ENCODE measurements at places on chromosomes 5 and 9.

- no peak for DNase-seq
Measured at GRCh38 chr9:121286973-121287741, 19.2 kb downstream of the GSN start.

GRCh38 chr9:118003240-118003639 lies 299.0 kb downstream of the TLR4 start:
- DNase-seq, result no peak

DNA sequence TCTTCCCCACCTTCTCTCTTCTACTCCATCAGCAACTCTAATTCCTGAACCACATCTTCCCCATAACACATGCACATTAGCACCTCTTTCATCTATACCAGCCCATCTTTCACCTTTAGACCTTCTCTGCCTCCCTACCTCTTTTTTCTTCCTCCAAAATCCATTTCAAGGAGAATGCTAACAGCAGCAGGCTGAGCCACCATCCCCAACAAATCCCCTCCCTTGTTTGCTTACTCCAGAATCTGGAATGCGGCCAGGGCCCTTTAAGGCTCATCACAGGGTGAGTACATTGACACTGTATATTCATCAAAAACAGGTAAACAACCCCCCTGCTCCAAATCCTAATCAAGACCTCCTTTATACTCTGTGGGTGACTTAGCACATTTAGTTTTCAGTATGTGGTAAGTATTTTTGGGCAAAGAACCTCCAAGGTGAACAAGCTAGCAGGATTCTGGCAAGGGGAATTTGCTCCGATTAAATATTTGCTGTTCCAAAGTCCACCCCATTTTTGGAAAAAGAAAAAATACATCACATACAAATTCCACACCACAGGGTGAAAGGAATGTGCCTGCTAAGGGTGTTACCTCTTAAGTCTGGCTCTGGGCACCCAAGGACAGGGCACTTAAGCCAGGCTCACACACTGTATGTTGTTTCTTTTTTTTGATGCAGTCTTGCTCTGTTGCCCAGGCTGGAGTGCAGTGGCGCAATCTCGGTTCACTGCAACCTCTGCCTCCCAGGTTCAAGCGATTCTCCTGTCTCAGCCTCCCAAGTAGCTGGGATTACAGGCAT lies 71.4 kb downstream of the SERINC5 start:
- DNase-seq, result no peak

DNA sequence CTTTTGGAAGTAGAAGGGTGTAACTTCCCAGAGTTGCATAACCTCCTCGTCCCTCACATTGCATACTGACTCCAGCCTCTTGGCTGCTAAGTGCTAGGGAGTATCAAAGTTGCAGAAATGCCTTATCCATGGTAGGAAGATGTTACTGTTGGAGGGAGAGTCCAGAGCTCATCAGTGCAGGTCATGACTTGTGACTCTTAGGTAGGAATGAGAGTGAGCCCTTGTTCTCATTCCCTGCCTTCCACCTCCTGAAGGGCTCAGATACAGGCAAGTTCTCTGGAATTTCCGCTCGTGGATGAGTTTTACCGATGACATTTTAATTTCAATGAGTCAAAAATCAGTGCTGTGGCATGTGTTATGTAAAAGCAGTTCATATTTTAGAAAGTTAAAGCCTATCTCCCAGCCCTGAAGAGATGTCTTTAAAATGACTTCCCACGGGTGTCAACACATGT lies 17.0 kb downstream of the IRX1 start:
- DNase-seq, result no peak

- DNase-seq, result peak; percentile 84
Measured at GRCh38 chr9:98118640-98119601, at the start of gene TRIM14. TRIM14 (minus strand) TSS chr9:98119222; CDS start chr9:98119188, 34 bp downstream.

DNA sequence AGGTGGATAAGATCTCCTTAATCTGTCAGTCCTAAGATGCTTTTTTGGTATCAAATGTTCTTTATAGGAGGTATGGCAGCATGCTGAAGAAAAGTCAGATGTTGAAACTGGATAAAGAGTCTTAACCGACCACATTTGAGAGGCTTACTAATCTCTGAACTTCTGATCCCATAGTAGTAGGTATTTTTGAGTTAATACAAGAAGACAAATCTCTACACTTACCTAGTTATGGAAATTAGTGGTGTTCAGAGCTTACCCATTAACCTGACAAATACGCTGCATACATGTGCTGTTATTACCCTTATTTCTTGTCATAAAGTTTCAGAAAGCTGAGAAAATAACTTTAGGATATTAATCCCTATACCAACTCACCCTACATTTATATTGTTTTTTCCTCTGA lies 83.0 kb downstream of the ISL1 start:
- no peak for DNase-seq

- no peak for DNase-seq
Measured at GRCh38 chr9:123067136-123067535, 33.7 kb downstream of the GPR21 start.

DNA sequence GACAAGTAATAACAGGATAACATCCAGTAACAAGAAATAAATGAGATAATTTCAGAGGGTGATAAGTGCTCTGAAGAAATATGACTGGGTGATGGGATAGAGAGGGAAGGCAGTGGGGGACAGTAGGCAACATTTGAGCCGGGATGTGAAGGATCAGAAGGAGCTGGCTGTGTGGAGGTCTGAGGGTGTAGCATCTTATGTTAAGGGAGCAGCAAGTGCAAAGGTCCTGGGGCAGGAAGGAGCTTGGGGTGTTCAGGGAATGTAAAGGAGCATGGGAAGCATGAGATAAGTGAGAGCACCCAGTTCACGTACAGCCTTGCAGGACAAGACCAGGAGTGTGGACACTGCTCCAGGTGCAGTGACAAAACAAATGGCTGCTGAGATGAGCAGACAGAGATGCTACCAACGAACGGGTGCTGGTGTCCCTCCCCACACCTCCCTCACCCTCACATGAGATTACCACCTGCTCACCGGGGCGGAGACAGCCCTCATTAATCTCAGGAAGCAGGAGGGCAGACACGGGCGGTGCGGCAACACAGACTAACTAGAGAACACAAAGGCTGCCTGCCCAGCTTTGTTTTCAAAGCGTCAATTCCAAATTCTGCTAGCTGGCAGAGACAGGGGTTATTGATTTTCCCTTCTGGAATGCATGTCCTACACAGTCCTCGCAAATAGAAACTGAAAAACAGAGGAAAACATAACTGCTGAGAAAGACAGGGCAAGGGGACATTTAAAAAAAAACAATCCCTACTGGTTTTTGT lies 298.1 kb upstream of the PANK3 start:
- DNase-seq, result no peak

GRCh38 chr5:145739843-145740242 lies 95.3 kb downstream of the PRELID2 start:
- no peak for DNase-seq

- no peak for DNase-seq
Measured at GRCh38 chr5:73230264-73231245, 57.6 kb downstream of the TMEM174 start.

DNA sequence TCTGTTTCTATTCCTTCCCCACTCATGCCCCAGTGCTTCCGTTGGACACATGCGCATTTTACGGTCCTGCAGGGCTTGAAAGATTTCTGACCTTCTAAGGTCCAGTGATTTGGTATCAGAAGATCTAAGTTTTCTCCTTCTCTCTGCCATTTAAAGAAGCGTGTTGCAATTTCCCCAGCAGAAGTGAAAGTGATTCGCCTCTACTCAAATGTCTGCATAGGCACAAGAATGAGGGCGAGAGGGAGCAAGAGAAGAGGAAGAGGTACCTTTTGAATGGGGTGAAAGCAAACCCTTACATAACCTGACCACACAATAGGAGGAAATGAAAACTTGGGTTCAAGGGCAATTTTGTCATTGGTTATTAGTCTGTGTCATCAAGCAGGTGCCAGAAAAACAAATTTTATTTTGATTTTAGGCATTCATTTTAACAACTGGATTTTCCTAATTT lies 31.7 kb upstream of the NR3C1 start:
- DNase-seq, result no peak

DNA sequence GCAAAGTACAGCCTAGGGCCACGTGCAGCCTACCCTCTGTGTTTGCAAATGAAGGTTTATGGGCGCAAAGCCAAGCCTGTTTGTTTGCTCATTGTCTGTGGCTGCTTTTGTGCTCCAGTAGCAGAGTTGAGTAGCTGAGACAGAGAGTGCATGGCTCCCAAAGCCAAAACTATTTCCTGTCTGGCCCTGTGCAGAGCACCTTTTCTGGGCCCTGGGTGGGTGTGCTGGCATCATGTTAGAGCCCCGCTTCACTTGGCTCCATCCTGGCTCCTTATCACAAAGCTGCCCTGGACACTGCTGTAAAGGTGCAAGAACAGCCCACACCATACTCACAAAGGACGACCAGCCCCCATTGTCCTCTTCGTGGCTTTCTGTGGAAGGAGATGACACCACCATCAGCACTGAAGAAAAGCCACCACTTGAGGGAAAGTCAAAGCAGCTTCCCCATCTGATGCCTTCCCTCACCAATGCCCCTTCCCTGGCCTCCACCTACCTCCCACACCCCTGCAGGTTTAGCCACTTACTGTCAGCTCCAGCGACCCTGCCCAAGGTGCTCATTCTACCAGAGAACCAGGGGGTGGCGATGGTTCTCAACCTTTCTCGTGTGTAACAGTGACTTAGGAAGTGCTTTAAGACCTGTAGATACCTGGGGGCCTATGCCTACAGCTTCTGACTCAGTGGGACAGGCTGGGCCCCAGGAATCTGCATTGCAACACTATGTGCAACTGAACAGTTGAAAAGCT lies 23.4 kb downstream of the LCP2 start:
- no peak for DNase-seq

DNA sequence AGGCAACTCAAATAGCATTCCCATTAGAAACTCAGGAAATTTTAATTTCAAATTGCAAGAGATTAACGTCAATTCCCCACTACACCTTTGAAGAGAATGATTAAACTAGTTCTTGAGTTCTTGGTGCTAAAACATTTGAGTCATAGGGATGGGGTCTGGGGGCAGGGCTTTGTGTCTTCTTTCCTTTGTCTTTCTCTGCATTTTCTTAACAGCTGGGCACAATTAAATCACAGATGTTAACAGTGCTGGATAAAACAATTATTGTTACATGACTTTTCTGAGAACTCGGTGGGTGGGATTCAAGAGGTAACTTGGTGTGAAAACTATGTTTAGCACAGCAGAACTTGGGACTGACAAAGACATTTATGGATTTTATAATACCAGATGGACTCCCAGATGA lies 351.9 kb upstream of the TNC start:
- DNase-seq, result no peak

- no peak for DNase-seq
Measured at GRCh38 chr5:104564530-104564929, 1001.9 kb upstream of the NUDT12 start.

DNA sequence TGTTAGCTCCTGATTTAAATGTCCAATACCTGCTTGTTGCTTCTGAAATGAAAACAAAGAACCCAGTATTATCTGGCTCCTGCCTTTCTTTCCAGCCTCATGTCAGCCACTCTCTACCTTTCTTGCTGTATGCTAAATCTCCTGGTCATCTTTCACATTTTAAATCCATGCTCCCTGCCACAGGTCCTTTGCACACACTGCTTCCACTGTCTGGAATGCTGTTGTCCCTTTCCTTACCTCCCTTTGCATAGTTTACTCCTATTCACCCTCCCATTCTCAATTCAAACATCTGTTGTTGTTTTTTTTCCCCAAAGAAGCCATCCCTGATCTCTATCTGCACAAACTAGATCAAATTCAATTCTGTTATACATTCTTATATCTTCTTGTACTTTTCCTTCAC lies 97.0 kb upstream of the NR4A3 start:
- no peak for DNase-seq

- DNase-seq, result no peak
Measured at GRCh38 chr9:17695482-17695881, 116.6 kb downstream of the SH3GL2 start.

DNA sequence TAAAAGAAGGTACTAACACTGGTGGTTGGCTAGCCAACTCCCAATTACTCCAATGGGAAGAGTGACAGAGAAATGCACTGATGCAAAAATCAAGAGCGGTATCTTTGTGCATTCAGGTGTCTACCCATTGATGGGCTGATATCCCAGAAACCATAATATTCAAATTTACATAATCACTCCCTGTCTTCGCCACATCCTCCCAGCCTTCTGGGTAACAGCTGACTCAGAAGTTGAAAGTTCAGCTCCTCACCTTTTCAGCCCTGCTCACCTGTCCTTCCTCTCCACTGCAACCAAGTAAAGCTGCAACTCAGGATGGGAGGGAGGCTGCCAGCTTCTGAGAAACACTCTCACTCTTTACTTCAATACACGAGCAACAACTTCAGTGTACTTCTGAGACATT lies 6.9 kb downstream of the SUSD1 start:
- no peak for DNase-seq
